Stimulated activated CD8-positive, alpha-beta memory T cell treated with anti-CD3 and anti-CD28 coated beads, Interleukin-4, amount 100 ng/mL, for 1 hour (primary cell): ENCODE measurements at places on chromosomes 7 and 10.

- DNase-seq = no peak
These were observed 6.6 kb downstream of the RHEB start for GRCh38 chr7:151513133-151513532.

- DNase-seq = no peak
These were observed 199.5 kb downstream of the GFRA1 start for GRCh38 chr10:116073510-116073909.

GRCh38 chr10:129711291-129711690 lies 244.2 kb downstream of the MGMT start:
- DNase-seq = no peak

DNA sequence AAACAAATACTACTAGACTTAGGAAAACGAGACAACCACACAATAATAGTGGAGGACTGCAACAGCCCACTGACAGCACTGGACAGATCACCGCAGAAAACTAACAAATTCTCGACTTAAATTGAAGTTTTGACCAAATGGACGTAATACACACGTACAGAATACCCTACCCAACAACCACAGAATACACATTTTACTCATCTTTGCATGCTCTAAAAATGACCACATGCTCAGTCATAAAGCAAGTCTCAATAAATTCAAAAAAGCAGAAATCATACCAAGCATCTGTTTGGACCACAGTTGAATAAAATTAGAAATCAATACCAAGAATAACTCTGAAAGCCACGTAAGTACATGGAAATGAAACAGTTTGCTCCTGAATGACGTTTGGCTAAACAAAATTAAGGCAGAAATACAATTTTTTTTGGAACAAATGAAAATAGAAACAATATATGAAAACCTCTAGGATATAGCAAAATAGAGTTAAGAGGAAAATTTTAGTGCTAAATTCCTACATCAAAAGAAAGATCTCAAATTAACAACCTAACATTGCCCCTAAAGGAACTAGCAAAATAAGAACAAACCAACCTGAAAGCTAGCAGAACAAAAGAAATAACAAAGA lies 30.6 kb downstream of the MAPK8 start:
- no peak for DNase-seq

DNA sequence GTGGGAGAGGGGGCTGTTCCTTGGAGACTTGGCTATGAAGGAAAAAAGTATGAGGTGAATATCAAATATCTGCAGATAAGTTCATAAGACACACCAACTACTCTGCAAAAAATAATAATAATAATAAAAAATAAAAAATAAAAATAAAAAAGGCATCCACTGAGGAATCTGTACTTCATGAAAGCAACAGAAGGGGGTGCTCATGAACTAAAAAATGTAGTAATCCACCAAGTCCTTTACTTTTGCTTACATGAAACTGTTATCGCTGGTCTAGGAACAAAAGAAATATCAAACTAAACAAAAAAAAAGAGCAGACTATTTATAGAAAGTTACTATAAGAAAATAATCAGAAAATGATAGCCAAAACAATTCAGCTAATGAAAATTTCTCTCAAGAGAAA lies 579.0 kb downstream of the PHTF2 start:
- DNase-seq = no peak

DNA sequence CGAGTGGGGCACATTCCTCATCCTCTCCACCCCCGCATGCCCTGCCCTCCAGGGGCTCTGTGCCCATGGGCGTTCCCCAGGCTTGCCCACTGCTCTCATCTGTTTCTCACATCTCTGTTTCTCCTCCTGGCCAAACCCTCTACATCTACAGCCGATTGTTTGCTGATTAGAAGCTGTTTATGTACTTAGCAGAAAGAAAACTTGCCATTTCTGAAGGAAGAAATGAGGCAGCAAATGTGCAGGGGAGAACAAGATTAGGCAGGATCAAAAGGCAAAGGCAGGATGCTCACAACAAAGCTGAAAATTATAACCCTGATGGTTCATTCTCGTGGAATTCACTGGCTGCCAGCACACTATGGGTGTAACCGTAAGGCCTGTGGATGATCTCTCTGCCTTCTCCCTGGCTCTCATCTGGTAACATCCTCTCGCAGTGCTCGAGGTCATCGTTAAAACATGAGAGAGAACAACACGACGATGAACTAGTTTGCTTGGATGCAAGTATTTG lies 111.6 kb upstream of the KLF14 start:
- no peak for DNase-seq
